ENCODE measurements at places on chromosomes 12 and 14.

- no peak for DNase-seq
Observed at GRCh38 chr14:87816416-87816815, 176.6 kb downstream of the GALC start.

DNA sequence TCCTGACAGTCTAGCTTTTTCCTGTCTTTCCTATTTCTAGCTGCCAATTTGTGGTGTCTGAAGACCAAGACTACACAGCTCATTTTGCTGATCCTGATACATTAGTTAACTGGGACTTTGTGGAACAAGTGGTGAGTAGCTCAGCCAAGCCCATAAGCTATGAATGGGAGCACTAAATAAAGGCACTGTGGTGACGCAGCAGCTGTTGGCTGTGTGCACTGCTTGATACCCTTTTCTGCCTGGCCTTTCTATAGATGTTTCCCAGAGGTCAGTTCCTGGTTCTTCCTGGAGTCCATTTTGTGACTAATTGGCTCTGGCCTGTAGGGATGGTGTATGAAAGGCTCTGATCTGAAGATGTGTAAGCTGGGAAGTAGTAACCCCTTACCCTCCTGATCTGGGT is 20.5 kb downstream of the RNF10 start:
- DNase-seq: no peak

DNA sequence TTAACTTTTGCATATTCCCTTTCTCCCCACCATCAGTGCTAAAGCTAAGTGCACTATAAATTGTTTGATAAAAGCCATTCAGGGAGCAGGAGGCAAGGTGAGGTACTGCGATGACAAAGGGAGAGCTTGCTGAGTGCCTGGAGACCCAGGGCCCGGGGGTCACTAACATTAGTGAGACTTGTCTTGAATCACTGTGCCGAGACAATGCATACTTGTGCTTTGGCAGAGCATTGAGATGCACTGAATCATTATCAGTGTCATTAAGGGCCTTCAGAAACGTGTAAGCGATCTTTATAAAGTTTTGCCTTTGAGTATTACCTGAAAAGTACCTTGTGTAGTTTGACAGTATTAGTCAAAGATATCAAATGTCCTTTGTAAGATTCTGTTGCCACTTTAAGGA is 447.5 kb downstream of the PCNX1 start:
- DNase-seq: no peak

GRCh38 chr12:131074221-131075083 is 120.7 kb downstream of the ADGRD1 start:
- DNase-seq: no peak

DNA sequence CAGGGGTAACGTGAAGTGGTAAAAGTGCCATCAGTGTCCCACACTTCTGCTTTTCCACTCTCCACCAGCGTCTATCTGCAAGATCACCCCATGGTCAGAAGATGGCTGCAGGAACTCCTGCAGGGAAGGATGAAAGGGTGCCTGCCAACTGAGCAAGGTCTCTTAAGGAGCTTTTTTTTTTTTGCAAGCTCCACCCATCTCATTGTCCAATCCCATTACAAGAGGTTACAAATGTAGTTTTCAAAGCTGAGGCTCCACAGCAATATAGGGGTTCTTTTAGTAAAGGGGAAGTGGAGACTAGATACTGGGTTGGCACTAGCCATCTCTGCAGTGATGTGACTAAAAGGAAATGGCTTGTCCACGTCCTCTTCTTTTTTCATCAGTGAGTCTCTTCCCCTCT is 5.9 kb upstream of the BHLHE41 start:
- DNase-seq: no peak

DNA sequence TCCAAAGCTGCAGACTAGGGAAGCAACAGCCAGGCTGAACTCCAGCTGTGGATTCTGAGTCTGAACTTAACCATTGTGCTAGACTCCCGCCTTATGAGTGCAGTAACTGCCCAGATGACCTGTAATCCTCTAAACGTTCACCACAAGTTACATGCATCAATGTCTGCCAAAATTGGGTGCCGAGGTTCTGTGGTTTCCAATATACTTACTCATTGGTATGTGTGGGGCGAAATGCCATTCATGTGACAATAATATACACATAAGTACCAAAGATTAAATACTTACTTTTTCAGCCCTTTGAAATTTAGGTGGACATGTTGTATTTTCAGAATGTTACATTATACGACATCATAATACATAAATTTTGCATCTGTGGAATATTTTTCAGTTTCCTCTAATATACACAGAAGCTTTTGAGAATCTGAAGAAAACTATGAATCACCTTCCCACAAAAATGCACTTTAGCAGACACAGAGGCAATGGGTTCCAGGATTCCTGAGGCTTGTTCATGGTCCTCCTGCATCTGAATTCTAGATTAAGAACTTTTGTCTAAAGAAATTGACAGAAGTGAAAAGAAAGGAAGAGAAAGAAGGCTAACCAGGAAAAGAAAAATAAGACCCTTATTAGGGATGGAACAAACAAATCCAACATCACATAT is 31.7 kb downstream of the GRIP1 start:
- no peak for DNase-seq

- DNase-seq: no peak
Observed at GRCh38 chr12:113838896-113839295, 127.2 kb downstream of the RBM19 start.

- no peak for DNase-seq
Observed at GRCh38 chr12:8127138-8127537, 3.7 kb downstream of the CLEC4A start.

DNA sequence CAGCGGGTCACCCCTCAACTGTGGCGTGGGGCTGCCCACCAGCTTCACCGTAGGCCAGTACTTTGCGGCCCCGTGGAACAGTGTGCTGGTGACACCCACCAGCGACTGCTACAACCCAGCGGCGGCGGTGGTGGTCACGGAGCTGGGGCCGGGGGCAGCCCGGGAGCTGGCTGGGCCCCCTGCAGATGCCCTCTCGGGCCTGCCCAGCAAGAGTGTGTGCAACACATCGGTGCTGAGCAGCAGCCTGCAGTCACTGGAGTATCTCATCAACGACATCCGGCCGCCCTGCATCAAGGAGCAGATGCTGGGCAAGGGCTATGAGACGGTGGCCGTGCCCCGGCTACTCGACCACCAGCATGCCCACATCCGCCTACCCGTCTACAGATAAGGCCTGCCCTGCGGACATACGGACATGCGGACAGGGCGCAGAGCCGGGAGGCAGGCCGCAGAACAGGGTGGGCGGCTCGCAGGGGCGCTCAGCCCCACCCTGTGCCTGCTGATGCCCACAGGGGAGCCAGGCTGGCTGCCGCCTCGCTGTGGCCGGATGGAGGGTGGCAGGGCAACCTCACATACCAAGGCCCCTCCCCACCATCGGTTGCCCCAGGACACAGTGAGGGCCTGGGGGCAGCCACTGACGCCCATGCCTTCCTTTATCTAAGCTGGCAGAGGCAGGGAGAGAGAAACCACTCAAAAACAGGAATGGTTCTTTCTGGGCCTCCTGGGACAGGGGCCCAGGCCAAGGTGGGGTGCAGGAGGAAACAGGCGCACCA is 55.5 kb downstream of the FAM222A start:
- DNase-seq: no peak

DNA sequence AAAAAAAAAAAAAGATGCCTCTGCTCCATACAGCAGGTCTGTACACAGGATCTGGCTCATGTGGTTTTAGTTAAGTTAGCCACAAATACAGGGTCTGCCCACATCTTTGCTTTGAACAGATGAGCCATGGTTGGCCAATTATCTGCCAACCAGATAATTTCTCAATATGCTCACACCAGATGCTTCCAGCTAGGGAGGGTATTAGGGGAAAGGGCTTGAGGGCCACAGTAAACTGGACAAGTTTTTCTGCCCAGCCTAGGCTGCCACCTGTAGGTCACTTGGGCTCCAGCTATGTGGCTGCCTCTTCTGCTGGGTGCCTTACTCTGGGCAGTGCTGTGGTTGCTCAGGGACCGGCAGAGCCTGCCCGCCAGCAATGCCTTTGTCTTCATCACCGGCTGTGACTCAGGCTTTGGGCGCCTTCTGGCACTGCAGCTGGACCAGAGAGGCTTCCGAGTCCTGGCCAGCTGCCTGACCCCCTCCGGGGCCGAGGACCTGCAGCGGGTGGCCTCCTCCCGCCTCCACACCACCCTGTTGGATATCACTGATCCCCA is 776 bp downstream of the RDH5 start:
- no peak for DNase-seq

DNA sequence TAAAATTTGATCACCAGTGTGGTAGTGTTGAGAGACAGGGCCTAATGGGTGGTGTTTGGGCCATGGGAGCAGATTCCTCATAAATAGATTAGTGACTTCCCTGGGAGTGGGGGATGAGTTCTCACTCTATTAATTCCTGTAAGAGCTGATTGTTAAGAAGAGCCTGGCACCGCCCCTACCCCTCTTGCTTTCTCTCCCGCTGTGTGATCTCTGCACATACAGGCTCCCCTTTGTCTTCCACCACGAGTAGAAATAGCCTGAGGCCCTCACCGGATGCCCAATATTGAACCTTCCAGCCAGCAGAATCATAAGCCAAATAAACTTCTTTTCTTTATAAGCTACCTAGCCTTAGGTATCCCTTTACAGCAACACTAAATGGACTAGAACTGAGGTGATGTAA is 31.9 kb upstream of the CAND1 start:
- DNase-seq: no peak

DNA sequence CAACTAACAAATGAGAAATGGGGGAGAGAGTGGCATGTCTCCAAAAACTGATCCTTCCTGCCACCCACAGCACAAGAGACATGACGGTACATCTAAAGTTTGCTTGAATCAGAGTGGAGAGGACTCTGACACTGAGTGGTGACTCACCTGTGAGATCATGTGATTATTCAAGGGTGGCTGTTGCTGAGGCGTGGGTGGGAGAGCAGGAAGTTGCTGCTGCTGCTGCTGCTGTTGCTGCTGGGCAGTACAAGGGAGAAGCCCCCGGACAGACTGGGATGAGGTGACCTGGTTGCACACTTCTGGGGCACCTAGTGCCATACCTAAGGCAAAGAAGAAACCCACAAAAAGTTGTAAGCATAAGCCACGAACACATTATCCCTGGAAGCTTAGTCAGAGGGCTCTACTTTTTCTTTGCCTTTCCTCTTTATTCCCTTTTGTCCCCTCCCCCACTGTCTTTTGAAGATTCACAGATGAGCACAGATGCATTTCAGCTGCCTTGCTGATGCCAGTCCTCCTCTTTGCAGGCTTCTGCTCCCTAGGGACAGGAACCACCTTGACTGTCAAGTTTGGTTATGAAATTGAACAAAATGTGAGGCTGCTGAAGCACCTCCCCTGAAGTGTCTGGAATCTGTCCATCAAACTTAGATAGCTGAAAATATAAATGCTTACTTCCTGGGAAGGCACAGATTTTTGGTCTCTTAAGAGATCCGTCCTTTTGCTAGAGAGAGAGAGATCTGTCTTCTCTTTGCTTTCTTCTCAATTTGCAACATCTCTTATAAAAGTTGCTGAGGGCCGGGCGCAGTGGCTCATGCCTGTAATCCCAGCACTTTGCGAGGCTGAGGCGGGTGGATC is 29.4 kb upstream of the STAC3 start:
- no peak for DNase-seq

GRCh38 chr12:58804749-58805148 is 115.6 kb downstream of the LRIG3 start:
- DNase-seq: no peak

DNA sequence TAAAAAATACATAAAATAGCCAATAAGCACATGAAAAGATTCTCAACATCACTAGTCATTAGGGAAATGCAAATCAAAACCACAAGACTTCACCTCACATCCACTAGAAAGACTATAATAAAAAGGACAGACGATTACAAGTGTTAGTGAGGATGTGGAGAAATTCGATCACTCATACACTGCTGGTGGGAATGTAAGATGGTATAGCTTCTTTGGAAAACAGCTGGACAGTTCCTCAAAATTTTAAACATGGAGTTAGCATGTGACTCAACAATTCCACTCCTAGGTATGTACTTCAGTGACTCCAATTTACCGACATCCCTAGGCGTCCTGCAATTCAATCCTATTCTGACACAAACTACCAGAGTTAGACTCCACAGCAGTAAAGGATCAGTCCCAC is 13.7 kb downstream of the TRIM9 start:
- DNase-seq: no peak

- no peak for DNase-seq
Observed at GRCh38 chr12:118430516-118430915, 54.2 kb downstream of the SUDS3 start.

DNA sequence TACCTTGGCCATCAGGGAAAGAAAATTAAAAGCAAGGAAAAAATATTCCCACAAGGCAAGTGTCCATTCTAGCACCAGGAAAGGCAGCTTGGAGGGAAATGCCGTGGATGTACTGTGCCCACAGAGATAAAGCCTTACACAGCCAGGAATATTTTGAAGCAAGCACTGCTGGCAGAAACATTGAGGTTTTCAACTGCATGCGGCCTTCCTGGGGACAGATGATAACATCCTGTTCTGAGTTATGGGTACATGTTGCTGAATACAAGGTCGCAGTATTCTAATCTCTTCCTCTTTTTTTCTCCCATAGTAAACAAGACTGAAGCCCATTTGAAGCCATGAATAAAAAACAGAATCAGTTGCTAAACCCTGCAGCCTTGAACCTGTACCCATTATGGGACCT is 197.1 kb downstream of the BTG1 start:
- DNase-seq: no peak

GRCh38 chr14:101687756-101688546 is 73.6 kb upstream of the PPP2R5C start:
- DNase-seq: no peak

- no peak for DNase-seq
Observed at GRCh38 chr14:24296341-24297157, 3.0 kb downstream of the DHRS1 start.

GRCh38 chr12:54356228-54356627 is 8.1 kb downstream of the GPR84 start:
- DNase-seq: no peak

- DNase-seq: no peak
Observed at GRCh38 chr12:113094738-113095137, 38.2 kb downstream of the DTX1 start.

DNA sequence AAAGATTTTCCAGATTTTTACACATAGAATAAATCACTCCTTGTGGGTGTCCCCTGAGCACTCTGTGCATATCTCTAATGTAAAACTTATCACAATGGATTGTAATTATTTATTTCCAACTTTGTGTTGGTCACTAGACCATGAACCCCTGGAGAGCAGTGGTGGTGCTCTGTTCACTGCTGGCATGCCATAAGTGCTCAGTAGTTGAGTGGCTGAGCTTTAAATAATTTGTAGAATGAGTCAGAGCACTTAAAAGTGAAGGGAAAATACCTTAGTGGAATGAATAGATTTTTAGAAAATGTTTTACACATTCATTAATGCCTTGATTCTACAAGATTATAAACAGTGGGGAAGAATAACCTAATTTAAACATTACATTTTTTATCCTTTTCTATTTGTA is 6.3 kb downstream of the MGAT4C start:
- no peak for DNase-seq

- DNase-seq: no peak
Observed at GRCh38 chr14:69505338-69506240, 21.1 kb downstream of the PLEKHD1 start.

DNA sequence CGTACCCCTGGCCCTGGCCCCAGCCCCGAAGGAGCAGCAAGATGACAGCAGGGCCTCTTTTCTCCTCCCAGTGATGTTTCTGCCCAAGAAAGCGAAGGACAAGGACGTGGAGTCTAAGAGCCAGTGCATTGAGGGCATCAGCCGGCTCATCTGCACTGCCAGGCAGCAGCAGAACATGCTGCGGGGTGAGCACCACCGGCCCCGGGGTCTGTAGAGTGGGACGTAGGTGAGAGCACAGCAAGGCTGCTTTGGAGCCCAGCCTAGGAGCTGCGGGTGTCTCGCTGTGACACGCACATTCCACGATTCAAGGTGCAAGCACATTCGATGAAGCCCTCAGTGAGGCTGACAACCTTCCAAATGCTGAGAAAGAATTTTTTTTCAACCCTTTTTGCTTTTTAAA is 5.2 kb upstream of the TEX22 start:
- DNase-seq: no peak
